A549 treated with Hydrocortisone at 1 μM for 4 hours (cell line): ENCODE measurements at places on chromosomes 2 and 18. TPM values are rescaled to one million over a fixed set of nuclear protein-coding genes. Genes with fewer than 3 reads are reported as not detected.

The DSC2 gene
- 0.80 to 1.3 TPM (median 0.98 TPM) in 5 replicates for total RNA-seq

The RTP5 gene
- total RNA-seq, result not detected in 5 replicates

The NR4A2 gene
- total RNA-seq, result 1.7 to 3.1 TPM (median 2.1 TPM) in 5 replicates

The AMMECR1L gene
- 16.0 to 20.2 TPM (median 17.9 TPM) in 5 replicates for total RNA-seq

The SLC35F6 gene
- 35.0 to 38.6 TPM (median 37.5 TPM) in 5 replicates for total RNA-seq

The FER1L5 gene
- 0.03 TPM in 1 of 5 replicates, not detected in the others for total RNA-seq

The GNAL gene
- total RNA-seq, result 4.7 to 6.8 TPM (median 5.8 TPM) in 5 replicates

The COMMD1 gene
- total RNA-seq, result 41.8 to 48.0 TPM (median 44.1 TPM) in 5 replicates
